ENCODE measurements at places on chromosomes 12 and 14. TPM values are rescaled to one million over a fixed set of nuclear protein-coding genes. Genes with fewer than 3 reads are reported as not detected.

DNA sequence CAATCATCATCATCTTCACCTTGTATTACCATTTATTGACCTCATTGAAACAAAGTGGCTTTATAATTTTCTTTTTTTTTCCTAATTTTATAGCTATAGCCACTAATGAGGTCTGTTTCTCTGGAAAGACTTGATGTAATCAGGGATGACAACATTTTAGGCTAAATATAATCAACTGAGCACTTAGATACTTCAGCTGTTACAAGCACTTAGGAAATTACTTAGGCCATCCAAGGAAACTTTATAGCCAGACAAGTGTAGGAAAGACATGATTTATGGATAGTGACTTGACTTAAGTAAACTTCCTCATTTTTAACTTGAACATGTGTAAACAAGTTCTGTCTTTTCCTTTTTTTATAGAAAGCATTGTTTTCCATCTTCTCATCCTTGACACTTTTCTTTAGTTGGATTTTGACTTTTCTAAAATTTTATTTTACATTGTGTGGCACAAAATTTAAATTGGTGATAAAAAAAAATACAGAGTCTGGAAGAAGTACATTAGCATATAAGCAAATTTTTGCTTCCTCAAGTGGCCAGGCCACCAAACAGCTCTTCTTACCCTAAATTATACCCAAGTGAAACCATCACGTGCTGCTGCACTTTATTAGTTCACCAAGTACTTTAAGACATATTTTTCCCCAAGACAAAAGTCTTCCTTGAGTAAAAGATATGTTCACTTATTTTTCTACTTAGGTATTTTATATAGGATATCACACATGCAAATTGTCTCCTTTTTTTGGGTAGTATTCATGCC, 15.1 kb downstream of the CPNE8 start:
- no peak for DNase-seq

DNA sequence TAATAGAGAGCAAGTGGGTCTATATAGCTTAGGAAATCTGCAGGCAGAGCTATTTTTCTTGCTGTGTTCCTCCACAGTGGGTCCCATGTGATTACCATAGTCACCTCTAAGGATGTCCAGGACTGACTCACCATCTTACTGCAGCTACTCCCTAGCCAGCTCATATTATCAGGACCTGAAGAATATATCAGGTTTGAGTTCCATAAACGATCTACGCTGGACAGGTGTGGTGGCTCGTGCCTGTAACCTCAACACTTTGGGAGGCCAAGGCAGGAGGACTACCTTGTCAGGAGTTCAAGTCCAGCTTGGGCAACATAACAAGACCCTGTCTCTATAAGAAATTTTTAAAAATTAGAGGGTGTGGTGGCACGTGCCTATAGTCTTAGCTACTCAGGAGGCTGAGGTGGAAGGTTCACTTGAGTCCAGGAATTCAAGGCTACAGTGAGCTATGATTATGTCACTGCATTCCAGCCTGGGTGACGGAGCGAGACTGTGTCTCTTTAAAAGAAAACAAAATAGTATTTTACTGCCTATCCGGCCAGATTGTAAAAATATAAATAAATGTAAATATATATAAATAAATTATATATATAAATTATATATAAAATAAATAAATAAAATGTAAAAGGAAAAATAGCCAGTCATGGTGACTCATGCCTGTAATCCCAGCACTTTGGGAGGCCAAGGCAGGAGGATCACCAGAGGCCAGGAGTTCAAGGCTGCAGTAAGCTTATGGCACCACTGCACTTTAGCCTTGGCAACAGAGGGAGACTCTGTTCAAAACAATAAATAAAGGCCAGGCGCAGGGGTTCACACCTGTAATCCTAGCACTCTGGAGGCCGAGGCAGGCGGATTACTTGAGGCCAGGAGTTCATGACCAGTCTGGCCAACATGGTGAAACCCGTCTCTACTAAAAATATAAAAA, 6.9 kb upstream of the SPRYD4 start:
- no peak for DNase-seq

CMKLR1 gene
- total RNA-seq, result 56.6 TPM

ESR2 gene
- 0.27 TPM for total RNA-seq

KLRC1 gene
- total RNA-seq, result not detected

E2F7 gene
- not detected for total RNA-seq

CLEC4C gene
- not detected for total RNA-seq

DNA sequence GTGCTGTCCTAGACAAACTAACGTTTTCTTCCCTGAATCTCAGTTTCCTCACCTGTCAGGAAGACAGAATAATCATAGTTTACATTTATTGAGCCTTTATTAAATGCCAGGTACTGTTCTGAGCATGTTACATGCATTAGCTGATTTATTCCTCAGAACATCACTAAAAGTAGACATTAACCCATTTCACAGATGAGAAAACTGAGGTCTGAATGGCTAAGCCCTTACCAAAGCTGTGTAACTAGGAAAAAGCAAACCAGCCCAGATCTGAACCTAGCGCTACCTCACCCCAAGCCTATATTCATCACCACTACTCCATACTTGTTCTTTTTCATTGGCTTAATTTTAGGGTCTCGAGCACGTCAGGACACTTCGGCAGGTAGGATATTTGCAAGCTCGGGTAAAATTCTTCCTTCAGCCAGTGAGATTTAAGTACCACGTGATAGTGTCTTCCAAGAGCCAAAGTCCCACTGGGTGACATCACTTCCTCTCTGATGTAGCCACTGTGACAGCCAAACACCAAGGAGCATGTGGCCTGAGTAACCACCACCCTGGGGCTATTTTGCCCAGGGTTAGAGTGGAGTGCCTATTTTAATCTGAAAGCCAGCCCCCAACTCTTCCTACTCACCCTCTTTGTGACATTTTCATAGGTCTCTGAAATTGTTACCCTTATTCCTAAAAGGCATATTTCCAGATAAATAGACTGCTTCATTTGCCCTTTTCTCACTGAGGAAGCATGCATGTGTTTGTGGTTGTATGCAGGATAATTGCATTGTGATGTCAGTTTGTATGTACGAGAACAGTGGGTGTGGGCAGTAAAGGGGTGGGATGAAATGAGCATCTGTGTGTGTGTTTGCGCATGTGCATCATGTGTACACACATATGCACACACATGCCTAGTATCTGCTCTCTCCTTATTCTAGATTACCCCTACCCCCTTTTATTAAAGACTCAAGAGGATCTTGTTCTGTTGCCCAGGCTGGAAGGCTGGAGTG, 62.2 kb upstream of the WSCD2 start:
- no peak for DNase-seq

POTEG gene
- not detected for total RNA-seq

DNA sequence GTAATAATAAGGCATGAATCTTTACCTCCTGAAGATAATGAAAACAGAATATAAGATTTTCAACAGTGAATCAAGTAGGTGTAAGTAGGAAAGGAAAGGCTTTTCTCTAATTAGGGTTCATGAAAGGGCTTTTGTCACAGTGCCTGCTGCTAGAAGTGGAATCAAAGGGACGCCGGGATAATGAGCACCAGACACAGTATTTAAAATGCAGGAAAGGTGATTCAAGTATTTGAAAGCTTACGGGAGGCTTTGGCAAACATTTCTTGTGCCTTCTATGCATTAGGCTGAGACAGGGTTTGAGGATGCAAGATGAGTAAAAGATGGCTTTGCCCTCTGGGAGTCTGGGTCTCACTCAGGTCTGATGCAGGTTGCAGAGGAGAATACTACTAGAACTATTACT, 70.5 kb upstream of the ANO4 start:
- DNase-seq, result no peak

DNA sequence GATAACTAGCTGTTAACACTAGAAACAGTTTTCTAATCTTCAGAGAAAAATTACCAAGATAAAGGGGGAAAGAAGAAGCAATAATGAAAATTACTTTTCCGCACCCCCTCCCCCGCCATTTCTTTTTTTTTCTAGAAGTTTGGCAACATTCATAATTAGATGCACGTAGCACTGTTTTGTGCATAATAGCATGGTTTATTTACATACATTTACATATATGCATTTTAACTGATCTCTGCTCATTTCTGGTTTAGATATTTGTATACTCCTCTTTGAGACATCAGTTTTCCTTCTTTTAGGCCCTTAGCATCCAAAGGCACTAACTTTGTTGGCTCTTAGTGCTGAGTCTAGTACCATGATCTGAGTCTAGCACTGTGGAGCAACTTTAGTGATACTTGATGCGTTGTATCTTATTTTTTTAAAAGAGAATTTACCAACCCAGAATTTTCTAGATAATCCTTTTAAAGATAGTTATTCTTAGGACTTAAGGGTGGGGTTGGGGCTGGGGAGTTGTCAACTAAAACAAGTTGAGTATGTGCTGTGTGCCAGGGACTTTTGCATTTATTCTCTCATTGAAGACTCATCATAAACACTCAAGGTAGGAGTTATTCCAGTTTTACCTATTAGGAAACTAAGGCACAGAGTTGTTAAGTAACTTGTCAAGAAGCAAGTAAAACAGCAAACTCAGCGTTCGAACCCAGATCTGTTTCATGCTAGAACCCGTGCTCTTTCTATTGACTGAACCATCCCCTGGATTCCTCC, 110.5 kb downstream of the DIP2B start:
- no peak for DNase-seq

DNA sequence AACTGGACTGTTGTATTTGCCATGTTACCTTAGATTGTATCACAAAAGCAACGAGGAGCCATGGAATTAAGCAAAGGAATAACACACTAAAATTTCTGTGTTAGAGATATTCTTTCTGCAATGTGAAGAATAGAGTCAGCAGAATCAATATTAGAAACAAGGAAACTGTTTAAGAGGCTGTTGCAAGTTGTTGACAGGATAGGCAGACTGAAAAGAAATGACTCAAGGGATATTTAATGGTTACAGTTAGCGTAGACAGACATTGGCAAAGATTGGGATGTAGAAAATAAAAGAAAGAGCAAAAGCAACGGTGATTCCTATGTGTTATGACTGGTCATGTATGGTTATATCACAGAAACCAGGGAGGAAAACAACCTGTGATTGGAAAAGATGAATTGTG, 299.0 kb upstream of the PPFIA2 start:
- DNase-seq, result no peak

- no peak for DNase-seq
These were observed 4.6 kb downstream of the ESR2 start for GRCh38 chr14:64289571-64289970.

- DNase-seq, result no peak
These were observed 8.8 kb upstream of the PEX5 start for GRCh38 chr12:7180685-7181084.

CCDC196 gene
- not detected for total RNA-seq

GRCh38 chr14:100147181-100147631, 12.2 kb downstream of the DEGS2 start:
- no peak for DNase-seq

LRP1-AS gene
- total RNA-seq, result not detected

GRCh38 chr12:113006206-113006605, 27.9 kb downstream of the OAS2 start:
- DNase-seq, result no peak

DNA sequence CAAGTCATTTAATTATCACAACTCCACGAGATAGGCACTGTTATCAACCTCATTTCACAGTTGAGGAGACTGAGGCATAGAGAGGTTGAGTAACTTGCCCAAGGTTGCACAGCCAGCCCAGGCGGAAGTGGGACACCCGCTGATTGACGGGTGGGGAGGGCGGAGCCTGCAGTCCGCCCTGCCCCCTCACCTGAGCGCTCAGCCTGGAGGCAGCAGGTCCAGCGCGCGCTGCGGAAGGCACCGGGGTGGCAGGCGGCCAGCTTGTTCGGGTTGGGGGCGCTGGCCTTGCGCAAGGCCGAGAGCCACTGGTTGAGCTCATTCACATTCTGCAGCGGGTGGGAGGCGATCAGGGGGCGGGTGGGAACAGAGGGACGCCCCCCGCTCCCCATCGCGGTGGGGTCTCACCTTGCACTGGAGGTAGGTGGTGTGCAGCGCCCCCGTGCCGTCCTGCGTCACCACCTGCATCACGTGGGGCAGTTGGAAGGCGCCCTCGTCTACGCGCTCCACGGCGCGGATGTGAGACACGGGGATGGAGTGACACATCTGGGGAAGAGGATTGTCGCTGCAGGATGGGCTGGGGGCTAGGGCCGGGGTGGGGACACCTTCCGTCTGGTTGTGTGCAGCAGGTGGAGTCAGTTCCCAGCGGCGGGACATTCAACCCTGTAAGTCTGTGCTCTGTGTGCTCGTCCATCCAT, 31.7 kb downstream of the RASAL1 start:
- no peak for DNase-seq

KRT3 gene
- not detected for total RNA-seq

ALX1 gene
- not detected for total RNA-seq

GRCh38 chr14:105883066-105884005, 357.0 kb downstream of the TMEM121 start:
- no peak for DNase-seq

DNA sequence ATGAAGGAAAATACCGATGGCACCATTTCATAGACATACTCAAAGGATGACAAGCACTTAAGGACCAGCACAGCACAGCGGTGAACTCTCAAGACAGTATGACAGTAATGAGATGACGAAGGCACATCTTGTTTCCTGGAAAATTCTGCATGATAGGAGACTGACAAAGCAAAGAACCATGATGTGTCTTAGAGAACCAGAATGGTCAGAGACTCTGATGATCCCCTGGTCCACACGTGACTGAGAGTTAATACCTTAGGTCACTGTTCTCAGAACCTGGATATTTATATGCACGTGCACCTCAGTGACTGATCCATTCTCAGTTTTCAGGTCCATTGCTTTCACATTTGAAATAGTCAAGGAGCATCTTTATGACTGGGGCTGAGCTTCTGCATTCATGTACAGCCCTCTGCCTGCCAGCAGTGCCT, 35.3 kb downstream of the PROX2 start:
- DNase-seq, result no peak

KIAA0586 gene
- 45.7 TPM for total RNA-seq

DNA sequence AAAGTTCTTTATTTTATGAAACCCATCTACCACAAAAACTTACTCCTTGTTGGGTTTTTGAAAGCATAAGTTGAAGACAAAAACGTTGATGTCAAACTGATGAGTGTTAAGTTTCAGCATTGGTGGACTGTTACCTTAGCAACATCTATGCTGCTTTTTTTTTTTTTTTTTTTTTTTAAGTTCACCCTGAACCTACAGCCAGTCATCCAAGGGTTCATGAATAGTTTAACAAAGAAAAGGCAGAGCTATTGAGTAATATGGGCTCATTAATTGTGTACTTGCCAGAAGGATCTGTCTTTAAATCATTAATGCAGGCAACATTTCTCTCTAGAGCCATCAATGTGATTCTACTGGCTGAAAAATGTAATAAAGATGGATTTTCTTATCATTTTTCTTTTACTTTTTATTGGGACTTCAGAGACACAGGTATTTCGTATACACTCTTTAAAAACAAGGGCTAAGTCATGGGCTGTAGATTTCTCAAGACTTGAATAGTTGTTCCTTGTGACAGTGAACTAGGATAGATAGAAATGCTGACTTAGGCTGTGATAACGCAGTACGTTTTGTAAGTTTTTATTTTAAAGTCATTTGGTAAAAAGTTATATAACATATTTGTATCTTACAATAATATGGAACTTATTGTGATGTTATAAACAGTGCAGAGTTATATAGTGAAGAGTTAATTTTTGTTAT, at the start of gene PTPRQ:
Gene PTPRQ, plus strand, starts transcription at position 262 of the 693 bp plus-strand sequence. Its CDS starts 111 bp downstream, at position 373.
- no peak for DNase-seq

All from thoracic aorta (tissue), 2 donors.